ENCODE measurements at places on chromosomes 7 and 10.

- DNase-seq: no peak
Measured at GRCh38 chr7:105635197-105635596, 53.9 kb upstream of the EFCAB10 start.

GRCh38 chr10:123301077-123301857 lies 147.1 kb downstream of the BUB3 start:
- no peak for DNase-seq

DNA sequence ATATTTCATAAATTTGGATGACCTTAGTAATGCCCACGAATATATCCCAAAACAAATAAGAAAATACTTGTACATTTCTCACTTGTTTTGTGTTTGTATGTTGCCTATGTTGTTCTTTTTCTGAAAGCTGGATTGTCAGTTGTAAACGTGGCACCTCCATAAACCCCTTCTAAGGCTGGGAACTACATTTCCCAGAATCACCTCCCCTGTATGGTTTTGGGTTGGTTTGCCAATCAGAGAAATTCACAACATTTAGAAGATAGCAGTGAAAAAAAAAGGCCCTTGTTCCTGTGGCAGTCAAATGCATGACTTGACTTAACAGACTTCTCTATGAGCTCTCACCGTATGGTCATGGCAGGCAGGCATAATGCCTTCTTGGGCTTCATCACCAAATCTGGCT lies 676.3 kb upstream of the STEAP1 start:
- no peak for DNase-seq

DNA sequence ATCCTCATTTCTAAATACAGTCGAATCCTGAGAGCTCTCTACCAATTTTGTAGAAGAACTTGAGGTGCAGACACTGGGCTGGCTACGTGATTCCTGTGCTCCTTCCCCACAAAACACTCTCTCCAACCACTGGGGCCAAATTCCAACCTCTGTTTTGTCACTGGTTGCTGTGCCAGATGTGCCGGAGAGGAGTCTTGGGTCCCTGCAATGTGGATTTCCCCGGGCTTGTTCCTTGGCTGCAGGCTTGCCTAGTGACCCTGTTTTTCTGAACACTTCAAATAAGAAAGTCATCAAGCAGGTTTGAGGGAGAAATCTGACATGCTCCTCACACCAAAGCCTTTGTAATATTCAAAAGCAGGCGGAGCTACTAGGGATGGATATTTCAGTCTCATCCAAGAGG lies 44.4 kb upstream of the AGBL3 start:
- no peak for DNase-seq

DNA sequence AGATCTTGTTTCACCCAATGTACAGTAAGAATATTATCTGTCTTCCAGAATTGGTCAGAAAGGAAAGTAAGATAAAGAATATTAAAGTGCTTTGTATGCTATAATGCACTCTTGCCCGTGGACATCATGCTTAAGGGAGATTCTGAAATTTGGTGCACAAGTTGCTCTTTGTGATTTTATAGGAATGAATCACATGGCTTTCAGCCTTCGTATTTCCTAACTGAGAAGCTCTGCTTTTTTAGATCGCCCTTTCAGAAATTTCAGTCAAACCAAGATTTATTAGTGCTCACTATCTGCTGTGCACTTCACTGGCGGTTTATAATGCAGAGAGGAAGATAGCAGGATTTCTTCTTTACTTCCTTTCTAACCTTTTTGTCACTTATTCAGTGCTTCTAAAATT lies 1248.5 kb upstream of the LRRN3 start:
- DNase-seq: no peak

GRCh38 chr10:124143721-124144120 lies 50.3 kb upstream of the CHST15 start:
- no peak for DNase-seq

DNA sequence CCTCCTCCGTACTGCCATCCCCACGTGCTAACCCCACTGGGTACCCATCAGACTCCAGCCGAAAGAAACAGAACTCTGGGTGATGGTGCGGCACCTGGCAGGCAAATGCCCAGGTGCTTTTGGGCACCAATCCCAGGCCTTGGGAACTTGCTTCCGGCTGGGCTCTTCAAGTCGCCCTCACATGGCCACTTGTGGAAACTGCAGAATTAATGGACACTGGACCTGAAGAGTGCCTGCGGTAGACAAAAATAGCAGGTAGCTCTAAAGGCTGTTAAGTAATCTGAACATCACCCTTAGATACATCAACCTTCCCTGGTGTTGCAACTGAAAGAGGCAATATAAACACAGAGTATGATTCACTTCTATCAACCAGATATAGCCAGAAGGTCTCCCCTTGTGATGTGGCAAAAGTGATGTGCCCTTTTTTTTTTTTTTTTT lies 644.4 kb downstream of the GRM8 start:
- no peak for DNase-seq

DNA sequence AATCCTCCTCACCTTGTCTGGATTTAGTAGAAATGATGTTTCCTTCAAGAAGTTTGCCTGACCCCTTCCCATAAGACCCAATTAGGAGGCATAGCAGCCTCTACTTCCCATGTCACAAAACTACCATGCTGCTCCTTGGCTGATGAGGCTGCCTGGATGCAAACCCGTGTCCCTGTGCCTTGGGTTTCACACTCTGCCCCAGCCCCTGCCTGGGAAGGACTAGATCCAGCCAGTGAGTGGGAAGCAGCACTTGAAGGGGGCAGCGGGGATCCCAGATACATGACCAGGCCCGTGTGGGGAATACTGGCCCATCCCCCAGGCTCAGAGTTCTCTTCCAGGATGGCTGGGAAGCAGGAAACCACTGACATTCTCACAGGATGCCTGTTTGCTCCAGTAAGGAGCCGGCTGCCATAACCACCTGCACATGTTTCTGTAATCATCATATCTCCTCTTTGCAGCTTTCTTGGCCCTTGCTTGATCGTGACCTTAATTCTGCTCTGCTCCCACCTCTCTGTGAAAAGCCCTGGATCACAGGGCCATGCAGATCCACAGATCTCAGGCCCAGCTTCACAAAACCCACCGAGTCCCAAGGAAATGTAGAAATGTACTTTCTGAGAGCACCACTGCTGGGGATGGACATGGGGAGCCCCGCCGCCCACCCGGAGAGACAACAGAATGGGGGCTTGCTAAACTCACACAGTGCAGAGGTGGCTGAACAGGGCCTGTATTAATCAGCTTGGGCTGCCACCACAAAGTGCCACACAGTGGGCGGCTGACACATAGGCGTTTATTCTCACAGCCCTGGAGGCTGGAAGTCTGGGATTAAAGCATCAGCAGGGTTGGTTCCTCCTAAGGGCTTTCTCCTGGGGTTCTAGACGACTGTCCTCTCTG lies 287.8 kb upstream of the IGFBP3 start:
- no peak for DNase-seq

DNA sequence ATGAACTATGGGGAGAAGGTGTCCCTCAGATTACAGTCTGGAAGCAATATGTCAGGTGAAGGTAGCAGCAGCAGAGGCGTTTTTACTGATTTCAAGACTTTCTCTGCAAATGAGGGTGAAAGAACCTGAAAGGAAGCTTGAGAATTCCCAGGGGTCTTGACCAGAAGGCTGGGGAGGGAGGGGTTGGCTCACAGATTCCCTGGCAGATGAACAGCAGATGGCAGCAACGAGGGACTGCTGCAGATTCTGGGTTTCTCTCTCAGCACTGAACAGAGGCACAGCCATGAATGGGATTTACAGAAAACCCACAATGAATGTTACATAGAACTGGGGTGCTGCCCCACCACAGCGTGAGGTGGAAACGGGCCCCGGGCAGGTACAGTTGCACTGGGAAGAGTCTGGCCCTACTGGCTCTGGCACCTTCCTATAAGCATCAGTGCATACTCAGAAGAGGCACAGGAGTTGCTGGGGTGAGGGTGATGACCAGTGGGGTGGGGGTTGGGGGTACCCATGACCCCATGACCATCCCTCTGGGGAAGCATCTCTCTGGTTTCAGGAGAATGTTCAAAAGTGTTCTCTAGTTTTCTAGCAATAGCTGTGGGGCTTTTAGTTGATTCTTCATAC lies 317.8 kb downstream of the SH2D4B start:
- DNase-seq: no peak

GRCh38 chr10:34506786-34507185 lies 308.3 kb downstream of the PARD3 start:
- DNase-seq: no peak

- DNase-seq: no peak
Measured at GRCh38 chr10:7318836-7319235, 92.0 kb downstream of the SFMBT2 start.

DNA sequence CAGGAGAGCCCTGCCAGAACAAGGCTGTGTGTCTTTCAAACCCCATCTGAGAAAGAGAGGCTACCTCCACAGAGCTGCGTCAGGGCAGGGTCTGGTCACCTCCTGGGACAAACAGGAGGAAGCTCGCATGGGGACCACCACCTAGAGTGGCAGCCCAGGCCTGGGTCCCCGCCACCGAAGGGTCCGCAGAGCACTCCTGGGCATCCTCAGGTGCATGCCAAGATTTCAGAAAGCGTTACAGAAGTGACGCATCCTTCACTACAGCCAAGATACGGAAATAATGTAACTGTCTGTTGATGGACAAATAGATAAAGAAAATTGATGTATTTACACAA lies 42.6 kb downstream of the GSDME start:
- no peak for DNase-seq

DNA sequence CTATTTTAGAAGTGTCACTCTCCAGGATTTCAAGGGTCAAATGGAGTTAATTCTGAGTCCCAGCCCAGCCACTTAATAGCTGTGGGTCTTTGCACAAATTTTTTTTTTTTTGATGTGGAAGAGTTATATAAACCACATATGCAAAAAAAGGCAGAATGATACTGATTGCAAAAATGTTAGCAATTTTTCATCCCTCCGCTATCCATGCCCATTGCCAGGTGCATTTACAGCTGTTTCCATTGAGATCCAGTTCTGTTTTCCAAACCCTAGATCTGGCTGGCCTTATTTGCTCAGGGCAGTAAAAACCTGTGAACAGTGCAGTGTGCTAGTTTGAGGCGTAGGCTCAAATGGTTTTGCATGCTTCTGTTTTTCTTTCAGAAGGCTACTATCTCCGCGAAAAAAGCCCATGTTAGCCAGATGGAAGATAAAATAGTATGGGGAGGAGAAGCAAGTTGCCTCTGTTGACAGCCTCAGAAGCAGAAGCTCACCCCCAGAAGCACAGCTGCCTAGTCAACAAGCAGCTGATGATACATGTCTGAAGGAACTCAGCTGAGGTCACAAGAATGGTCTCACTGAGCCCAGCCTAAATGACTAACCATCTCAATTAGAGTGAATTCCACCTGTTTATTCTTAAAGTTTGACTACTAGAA lies 997 bp upstream of the ZNF138 start:
- DNase-seq: no peak

- DNase-seq: no peak
Measured at GRCh38 chr7:117907049-117907640, 33.9 kb upstream of the CTTNBP2 start.

DNA sequence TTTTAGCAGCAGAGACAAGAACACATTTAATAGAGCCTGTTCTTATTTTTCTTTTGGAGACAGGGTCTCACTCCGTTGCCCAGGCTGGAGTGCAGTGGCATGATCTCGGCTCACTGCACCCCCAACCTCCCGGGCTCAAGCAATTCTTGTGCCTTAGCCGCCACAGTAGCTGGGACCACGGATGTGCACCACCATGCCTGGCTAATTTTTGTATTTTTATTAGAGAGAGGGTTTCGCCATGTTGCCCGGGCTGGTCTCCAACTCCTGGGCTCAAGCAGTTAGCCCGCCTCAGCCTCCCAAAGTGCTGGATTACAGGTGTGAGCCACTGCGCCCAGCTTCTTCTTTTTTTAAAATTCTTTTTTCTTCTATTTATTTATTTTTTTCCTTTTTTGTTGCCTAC lies 23.3 kb downstream of the GALNT17 start:
- no peak for DNase-seq

DNA sequence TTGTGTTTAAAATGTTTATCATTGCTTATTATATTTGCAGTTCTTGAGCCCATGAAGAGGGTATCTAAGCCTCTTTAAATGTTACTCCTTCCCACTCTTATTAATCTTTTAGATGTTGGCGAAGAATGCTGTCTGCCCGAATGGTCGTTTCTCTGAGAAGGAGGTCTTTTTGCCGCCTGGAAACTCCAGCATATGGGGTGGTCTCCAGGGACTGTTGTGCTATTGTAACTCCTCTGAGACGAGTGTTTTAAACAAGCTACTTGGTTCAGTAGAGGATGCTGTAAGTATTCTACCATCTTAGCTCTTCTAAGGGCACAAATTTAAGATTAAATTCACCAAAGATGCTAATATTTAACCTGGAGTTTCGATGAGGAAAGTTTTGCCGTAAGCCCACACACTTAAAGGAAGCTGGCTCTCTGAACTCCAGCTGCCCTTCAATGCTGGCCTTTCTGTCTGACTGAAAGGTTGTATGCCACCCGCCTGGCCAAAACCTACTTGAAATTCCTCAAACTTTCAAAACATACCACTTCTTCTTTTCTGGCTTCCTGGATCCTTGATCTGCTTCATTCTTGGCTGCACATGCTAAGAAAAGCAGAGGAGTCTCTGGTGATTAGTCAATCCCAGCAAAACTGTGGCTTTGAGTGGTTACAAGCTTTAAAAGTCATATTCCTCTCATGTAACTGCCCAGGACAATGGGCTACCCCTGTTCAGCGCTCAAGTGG lies 74.7 kb downstream of the ABCA13 start:
- DNase-seq: no peak

DNA sequence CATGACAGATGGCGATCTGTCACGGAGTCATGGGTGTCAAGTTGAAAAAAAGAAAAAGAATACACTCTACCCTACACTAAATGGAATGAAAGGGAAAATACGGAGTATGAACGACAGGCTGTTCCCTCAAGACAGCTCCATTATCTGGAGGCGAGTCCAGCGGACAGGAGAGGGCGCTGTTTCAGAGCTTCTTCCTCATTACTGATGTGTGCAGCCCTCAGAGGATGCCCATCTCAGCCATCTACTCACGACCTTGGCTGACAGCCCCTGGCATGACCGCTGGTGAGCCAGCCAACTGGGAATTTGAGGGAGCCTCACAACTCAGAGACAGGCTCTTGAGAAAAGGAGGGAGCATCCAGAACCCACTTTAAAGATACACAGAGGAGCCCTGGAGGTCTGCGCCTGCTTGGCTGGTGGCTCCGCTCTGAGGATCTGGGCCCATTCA lies 49.6 kb upstream of the SMNDC1 start:
- no peak for DNase-seq

DNA sequence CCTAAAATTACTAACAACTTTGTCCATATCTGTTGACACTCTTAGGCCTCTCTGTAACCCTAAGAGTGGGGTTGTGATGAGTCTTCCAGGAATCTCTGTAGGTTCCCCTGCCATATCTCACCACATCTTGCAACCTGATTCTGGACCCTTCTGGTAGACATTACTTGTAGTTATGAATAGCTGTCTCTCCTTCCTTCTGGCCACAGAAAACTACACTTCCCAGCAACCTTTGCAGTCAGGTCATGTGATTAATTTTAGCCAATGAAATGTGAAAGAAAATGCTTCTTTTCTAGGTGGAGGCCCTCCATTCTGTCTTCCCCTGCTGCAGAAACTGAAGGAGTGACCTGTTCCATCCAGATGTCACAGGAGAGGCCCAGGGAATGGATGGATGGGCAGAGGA lies 147.6 kb upstream of the AOAH start:
- DNase-seq: no peak
